Frontal cortex (tissue), 4 donors: ENCODE measurements at places on chromosomes 1 and 21. TPM values are rescaled to one million over a fixed set of nuclear protein-coding genes. Genes with fewer than 3 reads are reported as not detected.

TEKT2 gene
- 10.6 TPM for total RNA-seq

LORICRIN gene
- not detected for total RNA-seq

NR5A2 gene
- total RNA-seq, result under 0.01 TPM

FCRL4 gene
- not detected for total RNA-seq

F11R gene
- total RNA-seq, result 9.4 TPM

FAM167B gene
- 0.41 TPM for total RNA-seq

MSTO1 gene
- total RNA-seq, result 21.6 TPM

DDR2 gene
- 4.1 TPM for total RNA-seq

DNA sequence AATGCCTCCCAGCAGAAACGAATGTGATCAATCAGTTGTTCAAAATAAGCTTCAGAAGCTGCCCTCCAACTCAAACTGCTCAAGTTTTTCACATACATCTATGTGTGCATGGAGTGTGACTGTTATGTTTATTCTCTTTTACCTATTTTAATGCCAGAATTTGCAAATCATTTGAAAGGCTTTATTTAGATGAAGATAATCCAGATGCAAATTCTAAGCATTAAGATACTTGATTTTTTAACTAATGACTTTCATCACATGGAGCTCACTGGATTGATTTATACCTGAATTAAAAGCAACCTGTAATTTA is 69.5 kb downstream of the PLD5 start:
- no peak for DNase-seq

DNA sequence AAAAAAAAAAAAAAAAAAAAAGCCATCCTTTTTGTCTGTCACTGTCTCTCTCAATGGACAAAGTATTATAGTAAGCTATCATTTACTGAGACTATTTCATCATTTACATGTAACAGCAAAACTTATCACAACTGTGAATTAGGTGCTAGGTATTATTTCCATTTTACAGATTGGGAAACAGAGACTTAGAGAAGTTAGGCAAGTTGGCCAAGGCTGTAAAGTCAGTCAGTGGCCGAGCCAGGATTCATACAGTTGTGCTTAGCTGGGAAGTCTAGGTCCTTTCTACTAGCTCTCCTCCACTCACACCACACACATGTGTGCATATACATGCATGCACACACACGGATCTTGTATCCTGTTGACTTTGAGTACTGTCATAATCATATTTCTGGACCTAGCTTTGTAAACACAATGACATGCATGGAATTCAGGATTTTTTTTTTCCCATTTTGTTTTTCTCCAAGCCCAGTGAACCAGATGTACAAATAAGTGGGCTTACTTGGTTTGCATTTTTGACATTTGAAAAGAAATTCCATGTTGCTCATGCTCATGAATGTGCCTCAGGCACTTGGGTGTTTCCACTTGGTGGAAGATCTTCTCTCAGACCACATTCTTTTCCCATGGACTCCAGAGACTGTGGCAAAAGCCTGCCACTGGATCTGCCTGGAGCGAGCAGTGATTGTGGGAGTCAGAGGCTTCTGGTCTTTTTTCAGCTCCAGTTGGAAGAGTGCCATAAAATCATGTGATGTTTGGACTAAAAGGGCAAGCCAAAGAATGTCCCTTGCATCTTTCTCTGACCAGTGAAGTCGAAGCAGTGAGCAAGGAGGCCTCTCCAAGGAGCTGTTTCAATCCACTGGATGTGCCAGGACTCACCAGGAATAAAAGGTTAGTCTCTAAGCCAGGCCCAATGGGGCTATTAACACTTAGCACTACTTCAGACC is 61.7 kb upstream of the DNAJC6 start:
- DNase-seq, result no peak

DNA sequence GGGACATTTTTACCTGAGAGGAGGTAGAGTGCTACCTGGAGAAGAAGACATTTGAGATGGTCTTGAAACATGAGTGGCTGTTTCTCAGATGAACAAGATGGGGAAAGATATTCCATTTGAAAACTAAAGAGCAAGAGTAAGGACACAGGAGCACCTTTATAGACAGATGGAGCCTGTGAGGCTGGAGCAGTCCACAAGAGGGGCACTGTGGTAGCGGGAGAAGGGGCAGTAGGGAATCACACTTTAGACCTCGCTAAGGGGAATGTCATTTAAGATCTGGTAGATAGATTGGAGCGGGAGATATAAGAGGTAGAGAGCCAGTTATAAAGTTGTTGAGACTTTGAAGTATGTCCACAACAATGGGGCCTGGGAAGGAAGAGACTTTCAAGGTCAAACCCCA is 23.4 kb downstream of the DYNLT5 start:
- DNase-seq, result no peak

DNA sequence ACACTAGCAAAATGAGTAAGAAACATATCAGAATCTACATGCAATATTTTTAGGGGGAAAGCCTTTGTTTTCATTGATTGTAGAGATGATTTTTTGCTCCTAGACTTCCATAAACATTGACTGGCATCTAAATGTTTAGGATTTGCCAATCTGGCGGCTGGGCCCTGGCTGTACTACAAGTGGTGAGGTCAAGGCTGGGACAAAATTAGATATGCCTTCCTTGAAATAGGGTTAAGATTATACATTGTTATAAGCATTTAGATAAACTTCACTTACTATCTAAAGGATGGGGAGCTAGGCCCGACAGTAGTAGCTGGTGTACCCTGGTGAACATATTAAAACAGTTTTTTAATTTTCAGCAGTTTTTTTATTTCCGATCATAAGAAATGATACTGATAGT is 5.2 kb downstream of the NFIA start:
- no peak for DNase-seq

GRCh38 chr1:213564215-213564659 is 423.5 kb upstream of the PROX1 start:
- no peak for DNase-seq

DNA sequence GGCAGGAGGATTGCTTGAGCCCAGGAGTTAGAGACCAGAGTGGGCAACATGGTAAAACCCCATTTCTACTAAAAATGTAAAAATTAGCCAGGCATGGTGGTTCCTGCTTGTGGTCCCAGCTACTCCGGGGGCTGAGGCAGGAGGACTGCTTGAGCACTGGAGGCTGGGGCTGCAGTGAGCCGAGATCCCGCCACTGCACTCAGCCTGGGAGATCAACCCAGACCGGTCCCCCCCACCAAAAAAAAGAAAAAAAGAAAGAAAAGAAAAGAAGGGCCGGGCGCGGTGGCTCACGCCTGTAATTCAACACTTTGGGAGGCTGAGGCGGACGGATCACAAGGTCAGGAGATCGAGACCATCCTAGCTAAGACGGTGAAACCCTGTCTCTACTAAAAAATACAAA is 1.8 kb upstream of the GMEB1 start:
- no peak for DNase-seq

GRCh38 chr21:45054927-45055612 is 19.3 kb upstream of the ADARB1 start:
- DNase-seq, result no peak

GRCh38 chr1:34684266-34684665 is 70.6 kb upstream of the GJB5 start:
- no peak for DNase-seq

DNA sequence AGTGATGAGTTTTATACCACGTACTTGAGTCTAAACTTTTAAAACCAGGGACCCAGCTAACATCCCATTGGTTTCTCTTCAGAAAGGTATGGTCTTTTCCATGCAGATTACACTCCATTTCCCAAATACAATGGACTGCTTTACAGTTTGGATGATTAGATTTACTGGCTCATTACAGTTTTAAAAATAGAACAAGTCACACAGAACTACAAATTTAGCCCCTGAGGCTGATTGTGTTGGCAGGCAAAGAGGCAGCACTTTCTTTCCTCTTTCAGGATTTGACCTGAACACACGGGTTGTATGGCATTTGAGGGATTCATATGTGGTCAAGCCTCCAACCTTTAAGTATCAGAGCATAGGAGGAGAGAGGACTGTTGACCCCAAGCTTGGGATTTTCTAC is 21.8 kb upstream of the VTCN1 start:
- no peak for DNase-seq

DNA sequence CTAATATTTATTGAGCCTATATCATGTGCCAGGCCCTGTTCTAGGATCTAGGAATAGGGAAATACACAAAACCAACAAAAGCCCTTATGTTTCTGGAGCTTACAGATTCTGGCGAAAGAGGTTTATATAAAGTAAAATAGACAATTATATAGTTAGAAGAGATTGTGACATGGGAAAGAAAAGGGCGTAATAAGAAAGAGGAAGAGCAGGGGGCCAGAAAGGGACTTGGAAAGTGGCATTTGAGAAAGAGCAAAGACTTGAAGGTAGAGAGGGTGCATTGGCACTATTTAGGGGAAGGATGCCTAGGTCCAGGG is 322.5 kb upstream of the FAM78B start:
- no peak for DNase-seq

- DNase-seq, result no peak
Observed at GRCh38 chr1:163258181-163258580, 55.5 kb upstream of the RGS5 start.

GRCh38 chr1:201771466-201771865 is 57.5 kb upstream of the IPO9 start:
- no peak for DNase-seq

GRCh38 chr1:161069731-161070270 is at the start of gene ARHGAP30:
Gene ARHGAP30 (minus strand): TSS chr1:161069891. CDS start chr1:161069624, 267 bp downstream.
- DNase-seq, result no peak

GRCh38 chr1:182862827-182863226 is 23.7 kb downstream of the DHX9 start:
- no peak for DNase-seq

DNA sequence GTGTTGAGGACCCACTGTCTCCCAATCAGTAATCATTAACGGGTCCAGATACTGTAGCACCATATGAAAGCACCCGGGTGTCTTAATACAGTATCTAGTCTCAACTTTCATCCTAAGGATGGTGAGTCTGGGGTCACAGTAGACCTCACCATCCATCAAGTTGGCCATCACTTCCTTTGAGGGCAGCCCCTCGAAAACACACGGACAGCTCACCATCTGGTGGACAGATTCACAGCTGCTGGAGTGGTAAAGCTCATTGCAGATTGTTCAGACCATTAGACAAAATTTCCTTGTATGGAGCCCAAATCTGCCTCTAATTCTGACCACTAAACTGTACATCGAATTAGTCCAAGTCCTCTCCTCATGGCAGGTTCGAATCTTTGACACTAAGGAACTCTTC is 123.1 kb downstream of the PGBD5 start:
- DNase-seq, result no peak

GRCh38 chr1:240031009-240031408 is 60.7 kb upstream of the FMN2 start:
- no peak for DNase-seq
